ENCODE measurements at places on chromosomes 12 and 14.

GRCh38 chr14:89040080-89040459, 215.6 kb downstream of the TTC8 start:
- no peak for DNase-seq

DNA sequence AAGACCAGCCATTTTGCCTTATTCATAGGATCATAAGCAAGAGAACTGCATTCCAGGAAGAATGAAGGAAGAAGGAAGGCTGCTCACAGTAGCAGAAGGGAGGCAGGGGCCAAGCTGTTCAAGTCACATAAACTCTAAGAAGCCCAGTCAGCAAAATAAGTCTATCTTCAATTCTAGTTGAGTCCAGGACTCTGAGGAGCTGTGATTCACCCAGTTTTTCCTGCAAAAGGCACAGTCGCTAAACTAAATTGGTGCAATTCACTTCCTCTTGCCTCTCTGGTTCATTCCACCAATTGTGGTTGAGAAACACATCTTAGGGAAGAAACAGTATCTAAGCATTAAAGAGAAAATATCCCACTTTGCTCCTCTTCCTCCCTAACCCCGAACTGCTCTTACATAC, 9.8 kb downstream of the ZNF641 start:
- no peak for DNase-seq

GRCh38 chr14:51726166-51726899, 74.6 kb downstream of the FRMD6 start:
- no peak for DNase-seq

GRCh38 chr12:12482959-12483358, 79.7 kb downstream of the DUSP16 start:
- DNase-seq: no peak

- DNase-seq: no peak
Observed at GRCh38 chr14:89827265-89827664, 127.3 kb downstream of the EFCAB11 start.

DNA sequence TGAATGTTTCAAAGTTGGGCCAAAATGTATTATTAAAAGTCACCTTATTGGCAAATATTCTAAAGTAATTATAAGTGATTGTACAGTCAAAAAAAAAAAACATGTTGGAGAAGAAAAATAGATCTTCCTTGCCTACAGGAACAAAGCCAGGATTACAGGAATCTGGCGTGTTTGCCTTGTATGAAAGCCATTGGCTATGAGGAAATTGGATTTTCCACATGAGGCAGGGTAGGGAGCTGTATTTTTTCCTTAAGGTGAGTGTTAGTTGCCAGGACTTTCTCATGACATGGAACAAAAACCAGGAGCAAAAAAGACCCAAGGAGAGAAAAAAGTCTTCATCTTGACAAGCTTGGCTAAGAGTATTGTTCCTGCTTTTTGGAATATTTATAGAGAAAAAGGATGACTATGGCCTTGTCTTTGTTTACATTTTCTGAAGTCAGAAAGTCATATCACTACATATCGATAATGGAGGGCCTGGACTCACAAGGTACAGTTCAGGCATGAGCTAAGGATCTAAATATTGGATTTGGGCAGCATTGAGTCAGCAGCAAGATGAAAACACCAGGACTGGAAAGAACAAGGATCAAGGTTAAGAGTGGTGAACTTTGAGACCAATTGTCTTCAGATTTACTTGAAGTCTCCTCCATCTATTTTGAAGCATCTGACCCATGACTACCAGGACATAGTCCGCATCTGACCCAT, 68.4 kb upstream of the FLRT2 start:
- no peak for DNase-seq

- no peak for DNase-seq
Observed at GRCh38 chr12:109160433-109160832, 44.0 kb downstream of the ACACB start.

- DNase-seq: no peak
Observed at GRCh38 chr12:25438638-25439037, 114.4 kb downstream of the LMNTD1 start.

DNA sequence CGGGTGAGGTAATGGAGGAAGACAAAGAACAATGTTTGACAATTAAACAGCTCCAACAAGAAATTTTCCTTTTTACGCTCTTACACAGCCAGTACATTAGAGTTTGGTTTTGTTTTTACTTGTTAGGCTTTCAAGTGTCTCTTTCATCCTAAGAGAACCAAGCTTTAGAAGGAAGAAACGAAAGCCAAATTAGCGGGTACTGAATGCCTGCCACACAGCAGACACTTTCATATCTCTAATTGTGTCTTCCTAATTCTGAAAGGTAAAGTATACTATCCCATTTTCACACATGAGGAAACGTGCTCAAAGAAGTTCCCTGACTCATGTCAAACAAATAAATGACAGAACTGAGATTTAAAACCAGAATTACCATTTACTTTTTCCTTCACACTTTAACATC, 65.0 kb downstream of the CDK17 start:
- no peak for DNase-seq

GRCh38 chr12:14991069-14991468, 18.2 kb downstream of the PDE6H start:
- no peak for DNase-seq

DNA sequence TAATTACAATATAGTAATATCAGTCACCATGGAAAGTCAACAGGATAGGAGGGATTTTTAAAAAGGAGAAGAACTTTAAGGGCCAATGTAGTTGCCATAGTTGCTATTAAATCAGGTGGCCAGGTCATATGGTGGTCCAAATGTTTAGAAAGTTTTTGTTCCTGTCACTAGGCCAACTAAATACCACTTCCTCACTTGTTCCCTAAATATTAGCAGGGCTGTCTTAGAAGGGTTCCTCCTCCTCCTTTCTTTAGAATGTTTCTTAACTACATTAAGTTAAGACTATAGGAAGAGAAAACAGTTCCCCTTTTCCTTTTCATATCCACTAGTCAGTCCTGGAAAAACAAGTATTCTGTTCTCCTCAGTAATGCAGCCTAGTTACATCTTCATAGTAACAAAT, 50.3 kb downstream of the MON2 start:
- DNase-seq: no peak

DNA sequence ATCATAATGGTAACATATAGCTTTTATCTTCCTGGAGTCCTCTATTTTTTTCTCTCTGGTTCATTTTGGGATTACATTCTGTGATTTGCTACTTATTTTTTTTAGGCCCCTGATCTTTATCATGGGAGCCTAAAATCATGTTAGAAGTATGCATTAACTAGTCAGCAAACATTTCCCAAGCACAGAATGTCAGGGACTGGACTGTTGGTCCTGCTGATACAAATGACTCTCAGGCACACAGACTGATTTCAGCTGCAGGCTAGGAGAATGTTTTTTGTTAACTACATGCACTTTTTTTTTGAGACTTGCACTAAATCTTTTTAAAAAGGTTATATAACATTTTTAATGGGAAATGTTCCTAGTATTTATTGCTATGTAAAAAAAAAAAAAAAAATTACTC, 131.1 kb downstream of the ACSS3 start:
- DNase-seq: no peak

- peak; percentile 55 for DNase-seq
Observed at GRCh38 chr14:34227834-34228649, 234.0 kb downstream of the SPTSSA start.

GRCh38 chr12:10884086-10884725, at the start of gene PRH1:
Gene PRH1 (minus strand): TSS chr12:10884255. CDS start chr12:10884217, 38 bp downstream.
- no peak for DNase-seq

DNA sequence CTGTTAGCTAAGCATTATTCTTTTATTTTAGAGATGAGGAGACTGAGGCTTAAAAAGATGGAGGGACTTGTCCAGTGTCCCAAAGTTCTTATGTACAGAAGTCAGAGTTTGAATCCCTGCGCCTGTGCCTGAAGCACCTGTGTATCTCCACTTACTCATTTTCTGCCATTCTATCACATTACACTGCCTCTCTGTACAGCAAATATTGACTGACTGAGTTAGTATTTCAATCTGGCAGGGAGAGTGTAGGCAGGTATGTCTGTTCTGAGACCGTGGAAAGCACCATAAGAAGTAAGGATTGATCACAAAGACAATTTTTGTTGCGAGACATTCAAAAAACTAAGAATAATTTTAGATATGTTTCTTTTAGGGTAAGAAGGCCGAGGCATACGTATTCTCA, 162.7 kb downstream of the KITLG start:
- DNase-seq: no peak

GRCh38 chr12:64229796-64230195, 7.7 kb upstream of the KICS2 start:
- DNase-seq: no peak

GRCh38 chr12:93680006-93680405, 2.8 kb downstream of the CRADD start:
- DNase-seq: no peak

- DNase-seq: no peak
Observed at GRCh38 chr14:85867450-85867849, 337.5 kb downstream of the FLRT2 start.

- DNase-seq: no peak
Observed at GRCh38 chr12:7859552-7859951, 13.2 kb downstream of the SLC2A14 start.

GRCh38 chr14:69612783-69613130, 1.4 kb downstream of the SUSD6 start:
- DNase-seq: no peak

DNA sequence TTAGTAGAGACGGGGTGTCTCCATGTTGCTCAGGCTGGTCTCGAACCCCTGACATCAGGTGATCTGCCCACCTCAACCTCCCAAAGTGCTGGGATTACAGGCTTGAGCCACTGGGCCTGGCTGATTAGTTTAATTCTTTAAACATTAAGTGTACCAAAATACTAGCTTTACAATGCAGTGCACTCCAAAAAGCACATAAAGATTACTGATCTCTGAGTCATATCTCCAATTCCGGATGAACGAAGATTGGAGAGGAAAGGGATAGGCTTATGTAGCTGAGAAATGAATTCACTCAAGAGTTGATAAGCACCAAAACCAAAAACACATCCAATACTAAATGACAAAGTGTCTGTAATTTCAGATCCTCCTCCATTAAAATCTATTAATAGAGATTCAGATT, 15.1 kb downstream of the NAV3 start:
- no peak for DNase-seq

DNA sequence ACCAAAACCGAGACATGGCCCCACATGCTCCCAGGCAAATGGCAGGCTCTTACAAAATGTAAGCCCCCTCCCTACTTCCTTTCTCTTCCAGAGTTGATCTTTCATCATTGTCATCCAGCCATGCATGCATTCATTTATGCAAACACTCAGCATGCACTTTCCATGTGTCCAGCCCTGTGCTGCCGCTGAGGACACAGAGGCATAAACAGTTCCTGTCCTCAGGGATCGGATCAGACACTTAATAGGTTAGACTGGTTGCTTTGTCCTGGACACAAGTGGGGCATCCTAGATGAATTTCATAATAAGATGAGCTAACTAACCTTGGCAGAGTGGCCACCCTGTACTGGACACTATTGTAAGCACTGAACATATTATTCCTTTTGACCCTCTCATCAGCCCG, 23.1 kb downstream of the PRIMA1 start:
- DNase-seq: no peak

DNA sequence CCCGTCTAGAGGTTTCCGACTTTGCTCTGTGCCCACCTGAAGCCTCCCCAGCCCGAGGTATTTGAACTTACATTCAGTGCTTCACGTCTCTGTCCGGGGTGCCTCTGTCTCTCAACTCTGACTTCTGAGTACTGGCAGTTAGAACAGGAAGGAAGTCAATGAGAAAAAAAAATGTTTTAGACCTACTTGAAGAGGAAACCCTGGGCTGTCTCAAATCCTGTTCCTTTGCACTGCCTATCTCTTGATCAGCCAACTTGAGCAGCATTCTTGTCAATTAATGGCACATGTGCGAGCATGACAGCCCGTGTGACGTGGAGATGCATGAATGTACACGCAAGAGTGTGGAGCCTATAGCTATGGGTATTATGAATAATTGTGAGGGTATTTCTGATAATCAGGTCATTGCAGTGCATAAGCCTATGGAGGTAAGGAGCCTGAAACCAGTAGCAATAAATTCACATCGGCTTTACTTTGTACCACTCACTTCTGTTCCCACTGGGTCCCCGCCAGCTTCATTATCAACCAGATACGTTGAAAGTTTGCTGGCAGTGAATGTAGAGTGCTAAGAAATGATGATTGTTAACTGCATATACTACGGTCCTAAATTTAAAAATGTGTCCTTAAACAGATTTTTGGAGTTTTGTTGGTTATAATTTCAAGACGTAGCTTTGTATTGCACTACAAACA, at the start of gene ARHGDIB:
TSS of gene ARHGDIB (minus strand) at position 136 of the 687 bp plus-strand sequence. CDS start 10,889 bp downstream, outside the sequence.
- no peak for DNase-seq

DNA sequence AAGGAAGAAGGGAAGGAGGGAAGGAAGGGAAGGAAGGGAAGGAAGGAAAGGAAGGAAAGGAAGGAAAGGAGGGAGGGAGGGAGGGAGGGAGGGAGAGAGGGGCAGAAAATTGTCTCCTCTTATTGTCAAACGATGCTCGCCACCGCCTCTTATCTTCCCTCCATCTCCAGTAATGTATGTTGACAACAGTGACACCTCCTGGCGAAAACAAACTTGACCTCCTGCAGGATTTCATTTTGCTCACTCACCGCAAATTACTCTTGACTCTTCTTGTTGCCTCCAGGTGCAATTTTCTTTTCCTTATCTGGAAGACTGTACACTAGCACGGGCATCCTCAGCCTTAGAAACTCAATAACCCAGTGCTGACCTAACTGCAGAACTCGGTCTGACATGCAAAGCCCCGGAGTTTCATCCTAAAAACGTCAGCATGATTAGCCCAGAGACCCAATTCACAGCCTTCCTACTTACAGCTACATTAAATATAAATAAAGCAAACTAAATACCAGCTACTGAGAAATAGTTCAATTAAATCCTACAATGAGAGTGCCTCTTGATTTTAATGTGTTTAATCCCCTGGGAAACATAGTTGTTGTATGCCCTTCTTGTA, 512.4 kb upstream of the TMPO start:
- peak; percentile 1 for DNase-seq

DNA sequence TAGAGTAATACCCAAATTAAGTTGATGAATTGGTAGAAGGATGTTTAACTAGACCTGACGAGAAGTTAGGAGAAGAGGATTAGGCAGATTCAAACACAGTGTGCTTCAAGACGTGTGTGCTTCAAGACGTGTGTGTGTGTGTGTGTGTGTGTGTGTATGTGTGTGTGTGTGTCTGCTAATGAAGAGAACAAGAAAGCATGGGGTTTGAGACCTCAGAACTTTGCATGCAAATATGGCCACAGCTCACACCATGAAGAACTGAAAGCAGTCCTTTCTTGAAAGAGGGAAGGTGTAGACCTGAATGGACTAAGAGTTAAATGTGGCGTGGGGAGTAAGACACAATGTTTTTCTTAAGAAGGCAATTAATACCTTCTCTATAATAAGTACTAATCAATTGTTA, 32.5 kb upstream of the SSPN start:
- no peak for DNase-seq

DNA sequence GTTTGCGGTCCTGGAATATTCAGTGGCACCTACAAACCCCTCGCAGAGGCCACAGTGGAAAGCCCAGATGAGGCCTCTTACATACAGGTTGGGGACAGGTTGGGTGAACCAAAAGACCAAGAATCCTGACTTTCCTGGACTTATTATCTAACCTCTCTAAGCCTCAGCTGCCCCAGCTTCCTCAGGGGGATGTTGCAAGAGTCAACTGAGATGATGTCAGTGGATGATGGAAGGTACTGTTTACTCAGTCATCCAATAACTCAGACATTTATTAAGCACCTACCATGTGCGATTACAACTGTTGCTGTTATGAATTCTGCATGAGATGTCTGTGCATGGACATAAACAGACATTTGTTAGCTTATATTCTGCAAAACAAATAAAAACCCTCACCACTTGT, 72.8 kb downstream of the RFX4 start:
- DNase-seq: no peak

GRCh38 chr12:117986705-117987469, 18.1 kb upstream of the KSR2 start:
- DNase-seq: no peak
